ENCODE measurements at places on chromosomes 12 and 14. TPM values are rescaled to one million over a fixed set of nuclear protein-coding genes. Genes with fewer than 3 reads are reported as not detected.
A peak's percentile ranks its signal among the peaks of the same experiment; 100 is the strongest.

GRCh38 chr14:37262649-37263048 is 64.9 kb downstream of the MIPOL1 start:
- no peak for DNase-seq

DNA sequence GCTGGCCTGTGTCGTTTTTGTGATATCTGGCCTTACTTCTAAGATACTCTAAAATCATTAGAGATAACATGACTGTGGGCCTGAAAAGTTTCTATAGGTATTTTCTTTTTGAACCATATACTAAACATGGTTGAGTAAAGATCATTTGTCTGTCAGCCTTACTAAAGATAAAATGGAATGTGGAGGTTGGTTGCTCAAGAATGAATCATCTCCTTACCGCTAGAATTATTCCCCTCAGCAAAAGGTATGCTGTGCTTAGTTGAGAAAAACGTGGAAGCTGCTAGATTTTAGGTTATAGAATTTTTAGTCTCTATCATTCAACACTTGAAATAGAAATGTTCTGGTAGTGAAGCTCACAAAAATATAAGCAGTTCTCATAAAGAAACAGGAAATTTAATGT is 407.3 kb downstream of the AEBP2 start:
- DNase-seq: peak; percentile 66

ARF6 gene
- 119 TPM for total RNA-seq

- DNase-seq: no peak
These were observed 147.3 kb downstream of the TSPAN9 start for GRCh38 chr12:3224530-3224903.

GRCh38 chr14:32480337-32480736 is 151.2 kb downstream of the AKAP6 start:
- DNase-seq: peak; percentile 8

C12orf50 gene
- total RNA-seq: not detected

DNA sequence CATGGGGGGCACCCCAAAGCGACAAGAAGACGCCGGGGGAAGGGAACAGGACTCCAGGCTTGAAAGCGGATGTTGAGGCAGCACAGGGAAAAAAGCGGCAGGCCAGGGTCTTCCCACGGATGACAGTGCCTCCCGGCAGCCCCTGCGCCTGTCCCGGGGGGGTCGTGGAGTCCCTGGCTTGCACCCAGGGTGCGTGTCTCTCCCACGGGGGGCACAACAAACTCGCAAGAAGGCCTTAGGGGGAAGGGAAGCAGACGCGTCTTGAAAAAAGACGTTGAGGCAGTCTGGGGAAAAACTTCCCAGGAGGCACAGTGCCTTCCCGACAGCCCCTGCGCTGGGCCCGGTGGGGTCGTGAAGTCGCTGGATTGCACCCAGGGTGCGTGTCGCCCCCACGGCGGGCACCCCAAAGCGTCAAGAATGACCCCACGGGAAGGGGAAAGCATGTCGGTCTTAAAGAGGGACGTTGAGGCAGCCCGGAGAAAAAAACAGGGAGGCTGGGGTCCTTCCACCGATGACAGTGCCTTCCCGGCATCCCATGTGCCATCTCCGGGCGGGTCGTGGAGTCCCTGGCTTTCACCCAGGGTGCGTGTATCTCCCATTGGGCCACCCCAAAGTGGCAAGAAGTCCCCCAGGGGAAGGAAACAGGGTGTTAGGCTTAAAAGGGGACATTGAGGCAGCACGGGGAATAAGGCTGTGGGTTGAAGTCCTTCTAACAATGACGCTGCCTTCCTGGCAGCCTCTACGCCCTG is 159.9 kb upstream of the ALG10B start:
- DNase-seq: no peak

ABCD2 gene
- total RNA-seq: 0.03 TPM

GRCh38 chr12:95343461-95344230 is 126.0 kb downstream of the VEZT start:
- no peak for DNase-seq

DNA sequence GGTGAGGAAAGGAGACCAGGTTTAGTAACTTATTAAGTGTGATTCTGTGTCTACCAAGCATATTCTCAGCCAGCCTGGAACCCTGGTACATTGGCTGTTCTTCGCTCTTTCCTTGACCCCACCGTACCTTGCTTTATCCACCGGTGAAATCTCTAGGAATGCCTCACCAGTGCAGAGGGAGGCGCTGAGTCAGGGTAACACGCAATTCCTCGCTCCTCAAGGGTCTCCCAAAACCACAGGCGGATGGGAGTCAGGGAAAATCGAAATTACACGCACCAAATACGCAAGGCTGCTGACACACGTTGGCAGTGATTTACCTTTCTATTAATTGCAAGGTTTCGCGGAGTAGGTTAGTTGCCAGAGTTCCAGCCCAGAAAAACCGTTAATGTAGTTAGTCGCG is 845 bp downstream of the L3HYPDH start:
- DNase-seq: peak; percentile 58

DNA sequence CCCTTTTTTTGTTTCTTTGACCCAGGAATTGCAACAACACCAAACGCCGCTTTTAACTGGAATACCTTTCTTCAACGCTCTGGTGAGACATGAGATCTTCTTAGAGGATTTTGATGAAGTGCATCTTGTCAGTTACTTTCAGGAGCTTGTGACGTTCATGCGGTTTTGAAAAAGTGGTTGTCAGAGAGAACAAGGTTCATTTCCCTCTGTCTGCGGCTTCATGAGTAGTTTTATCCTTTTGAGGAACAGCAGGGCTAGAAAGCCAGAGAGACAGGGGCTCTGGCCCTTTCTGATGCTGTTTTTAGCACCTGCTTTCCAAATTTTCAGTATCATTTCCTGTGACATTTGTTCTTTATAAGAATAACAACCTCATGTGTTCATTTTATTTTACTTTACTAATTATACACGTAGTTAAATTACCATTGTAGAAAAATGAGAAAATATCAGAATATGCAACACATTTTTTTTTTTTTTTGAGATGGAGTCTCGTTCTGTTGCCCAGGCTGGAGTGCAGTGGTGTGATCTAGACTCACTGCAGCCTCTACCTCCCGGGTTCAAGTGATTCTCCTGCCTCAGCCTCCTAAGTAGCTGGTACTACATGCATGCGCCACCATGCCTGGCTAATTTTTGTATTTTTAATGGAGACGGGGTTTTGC is 61.8 kb downstream of the GLT1D1 start:
- DNase-seq: no peak

DNA sequence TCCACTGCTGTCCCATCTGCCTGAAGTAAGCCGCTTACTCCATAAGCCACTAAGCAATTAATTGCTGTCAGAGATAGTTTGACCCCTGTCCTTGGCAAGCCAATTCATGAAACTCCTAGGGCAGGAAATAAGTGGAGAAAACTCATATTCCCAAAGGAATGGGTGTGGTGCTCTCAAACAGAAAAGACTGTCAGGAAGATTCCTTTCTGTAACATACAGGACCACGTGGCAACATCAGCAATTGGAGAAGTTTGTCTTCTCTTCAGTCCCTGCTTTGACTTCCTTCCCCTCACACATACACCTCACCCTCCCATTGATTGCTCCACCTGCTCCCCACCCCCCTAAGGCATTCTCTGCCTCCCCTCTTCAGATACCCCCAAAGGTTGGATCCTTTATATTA is 36.2 kb upstream of the MDM1 start:
- no peak for DNase-seq

SYNDIG1L gene
- not detected for total RNA-seq

- no peak for DNase-seq
These were observed 17.6 kb upstream of the PLEKHH1 start for GRCh38 chr14:67515386-67516079.

DNA sequence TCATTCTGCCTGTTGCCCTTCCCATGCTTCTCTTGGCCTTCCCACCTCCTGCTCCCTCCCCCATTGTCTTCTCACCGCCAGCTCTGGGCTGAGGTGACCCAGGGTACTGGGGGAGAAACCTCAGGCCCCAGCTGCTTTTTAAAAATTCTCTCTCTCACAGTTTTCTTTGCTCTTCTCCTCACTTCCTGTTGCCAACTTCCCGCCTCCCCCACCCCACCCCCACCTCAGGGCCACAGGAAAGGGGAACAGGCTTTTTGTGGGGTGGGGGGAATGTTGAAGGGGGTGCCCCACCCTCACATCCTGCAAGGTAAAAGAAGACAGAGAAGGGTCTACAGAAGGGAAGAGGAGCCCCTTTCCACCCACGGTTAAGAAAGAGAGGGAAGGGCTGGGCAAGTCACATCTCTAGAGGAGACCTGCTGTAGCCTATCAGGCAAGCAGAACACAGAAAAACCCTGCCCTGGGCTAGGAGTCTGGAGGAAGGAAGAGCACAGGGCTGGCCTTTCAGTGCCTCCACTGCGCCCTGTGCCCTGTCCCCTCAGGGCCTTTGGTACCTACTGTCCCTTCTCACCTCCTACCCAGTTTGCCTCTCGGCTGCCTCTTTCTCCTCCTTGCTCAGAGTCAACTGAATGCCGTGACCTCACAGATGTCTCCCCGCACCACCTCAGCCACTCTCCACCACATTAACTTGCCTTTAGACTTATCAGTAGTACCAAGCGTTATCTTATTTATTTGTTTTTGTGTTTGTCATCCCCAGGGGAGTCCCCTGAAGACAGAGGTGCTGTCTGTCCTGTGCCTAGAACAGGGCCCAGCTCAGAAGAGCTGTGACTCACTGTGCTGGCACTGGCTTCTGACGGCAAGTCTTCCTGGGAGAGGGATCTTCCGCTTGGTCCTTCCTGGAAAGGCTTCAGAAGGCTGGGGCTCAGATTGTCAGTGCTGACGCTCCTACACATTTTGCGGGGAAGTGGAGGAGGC is 1.7 kb downstream of the ARHGAP9 start:
- DNase-seq: no peak

ENDOU gene
- total RNA-seq: not detected

DNA sequence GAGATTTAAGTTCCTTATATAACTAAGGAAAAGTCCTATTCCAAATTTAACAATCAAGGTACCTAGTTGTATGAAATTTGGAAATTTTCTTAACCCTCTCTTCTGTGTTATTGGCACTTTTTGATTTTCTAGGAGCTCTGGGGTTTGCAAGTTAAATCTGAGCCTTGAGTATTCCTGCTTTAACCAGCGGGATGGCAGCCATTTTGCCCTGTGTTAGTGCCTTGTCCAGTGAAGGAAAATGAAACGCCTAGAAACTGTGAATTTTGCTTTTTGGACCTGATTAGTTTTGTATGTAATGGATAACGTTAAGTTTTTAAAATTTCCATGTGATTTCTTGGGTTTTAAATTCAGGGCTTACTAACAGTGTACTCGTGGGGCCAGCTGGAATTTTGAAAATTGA is 45.1 kb downstream of the DIP2B start:
- DNase-seq: no peak

Data from HT1080 (cell line).